ENCODE measurements at places on chromosomes 4 and X. TPM values are rescaled to one million over a fixed set of nuclear protein-coding genes. Genes with fewer than 3 reads are reported as not detected.

DNA sequence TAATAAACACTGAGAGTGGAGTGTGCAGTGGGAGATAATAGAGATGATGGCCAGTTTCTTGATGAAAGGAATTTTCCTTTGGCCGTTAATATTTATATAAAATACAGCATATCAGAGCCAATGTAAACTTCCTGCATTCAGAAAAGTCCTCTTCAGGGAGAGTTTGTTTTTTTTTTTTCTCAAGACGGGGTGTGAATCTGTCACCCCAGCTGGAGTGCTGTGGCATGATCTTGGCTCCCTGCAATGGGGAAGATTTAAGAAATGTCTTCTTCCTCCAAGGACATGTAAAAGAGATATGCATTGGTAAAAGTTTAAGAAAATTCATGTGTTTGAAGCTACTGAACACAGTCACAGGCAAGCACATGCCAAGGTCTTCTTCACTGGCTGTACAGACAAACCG, 25.4 kb upstream of the TBC1D9 start:
- no peaks in the 10 kb centered on the region for H3K4me1 ChIP-seq
- no peak overlapping the region for H3K27ac ChIP-seq
- H3K4me3 ChIP-seq: no peak overlapping the region
- peaks cover 3% of the 10 kb centered on the region for H3K27me3 ChIP-seq
- H3K36me3 ChIP-seq: no peaks in the 10 kb centered on the region
- DNase-seq: no peak

Gene PF4V1
- total RNA-seq: not detected

DNA sequence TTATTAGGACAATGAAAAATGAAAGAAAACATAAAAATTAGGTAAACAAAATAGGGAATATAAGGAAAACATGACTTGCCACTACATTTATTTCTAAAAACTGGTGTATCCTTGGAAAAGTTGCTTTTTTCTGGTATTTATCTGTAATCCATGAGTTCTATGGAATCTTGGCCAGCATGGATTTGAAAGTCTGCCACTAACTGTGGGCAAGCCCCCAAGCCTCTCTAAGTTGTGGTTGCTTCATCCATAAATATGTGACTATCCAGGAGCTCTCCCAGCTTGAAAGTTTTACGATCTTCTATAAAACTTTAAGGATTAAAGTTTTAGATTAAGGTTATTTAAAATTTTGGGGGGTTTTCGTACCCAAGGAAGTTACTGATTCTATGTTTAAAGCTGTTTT, 21.8 kb downstream of the RPS6KA3 start:
- H3K27me3 ChIP-seq: no peaks in the 10 kb centered on the region
- H3K4me1 ChIP-seq: no peaks in the 10 kb centered on the region
- H3K4me3 ChIP-seq: no peak overlapping the region
- H3K27ac ChIP-seq: no peak overlapping the region
- no peak for DNase-seq

DNA sequence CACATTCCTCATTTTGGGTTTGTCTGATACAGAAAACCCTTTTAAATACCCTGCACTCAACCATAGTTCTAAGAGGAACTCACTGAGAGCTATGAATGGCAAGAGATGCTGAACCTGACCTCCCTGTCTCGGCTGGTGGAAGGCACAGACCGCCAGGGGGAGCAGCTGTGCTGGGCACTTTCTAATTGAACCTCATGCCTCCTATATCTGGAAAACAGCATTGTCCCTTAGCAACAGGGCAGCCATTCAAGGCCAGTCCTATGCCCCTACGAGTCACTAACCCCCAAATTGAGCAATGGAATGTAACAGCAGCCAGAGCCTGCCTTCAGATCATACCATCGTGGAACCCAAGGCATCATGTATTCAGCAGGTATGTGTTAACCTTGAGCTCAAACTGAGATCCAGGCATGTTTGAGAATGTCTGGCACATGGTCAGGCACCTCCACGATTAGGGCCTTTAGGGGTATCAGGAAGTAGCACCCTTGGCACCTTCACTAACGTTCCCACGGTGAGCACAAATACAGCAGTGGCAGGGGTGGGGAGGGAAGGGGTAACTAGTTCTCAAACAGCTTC, 5.1 kb downstream of the USP27X start:
- H3K27ac ChIP-seq: no peak overlapping the region
- peak; percentile 59 for DNase-seq
- H3K36me3 ChIP-seq: peaks cover 12% of the 10 kb centered on the region
- H3K4me3 ChIP-seq: peak overlapping the region; percentile 82
- H3K4me1 ChIP-seq: peaks cover 21% of the 10 kb centered on the region

DNA sequence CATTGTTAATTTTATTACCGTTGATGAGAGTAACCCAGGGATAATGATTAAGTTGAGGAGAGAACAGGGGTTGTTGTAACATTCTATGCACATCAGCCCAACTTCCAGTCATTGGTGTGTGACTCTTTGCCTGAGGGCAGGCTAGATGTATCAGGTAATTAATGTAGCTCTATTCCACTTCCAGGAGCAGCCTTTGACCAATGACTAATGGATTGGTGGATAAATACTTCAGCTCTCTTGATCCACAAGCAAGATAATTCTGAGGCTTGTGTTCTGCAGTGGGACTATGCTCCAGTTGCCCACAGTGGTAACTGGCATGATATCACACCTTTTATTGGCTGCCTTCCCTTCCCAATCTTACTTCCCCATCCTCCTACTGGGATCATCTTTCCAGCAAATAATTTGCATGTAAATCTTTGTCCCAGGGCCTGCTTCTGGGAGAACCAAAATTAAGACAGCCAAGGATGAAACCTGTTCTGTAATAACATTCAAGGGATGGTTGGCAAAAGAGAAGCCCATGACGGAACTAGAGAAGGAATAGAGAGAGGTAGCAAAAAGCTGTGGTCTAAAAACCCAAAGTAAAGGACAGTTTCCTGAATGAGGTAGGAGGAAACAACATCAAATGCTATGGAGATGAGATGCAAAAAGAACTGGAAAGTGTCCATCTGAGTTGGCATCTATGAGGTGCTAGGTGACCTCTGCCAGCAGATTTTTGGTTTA, 241.4 kb upstream of the RPS6KA3 start:
- no peak for DNase-seq
- no peaks in the 10 kb centered on the region for H3K4me1 ChIP-seq
- H3K27ac ChIP-seq: no peak overlapping the region
- no peak overlapping the region for H3K4me3 ChIP-seq

Gene PABPC5
- 10.0 TPM for total RNA-seq

- no peaks in the 10 kb centered on the region for H3K36me3 ChIP-seq
- H3K4me1 ChIP-seq: no peaks in the 10 kb centered on the region
- H3K27ac ChIP-seq: no peak overlapping the region
Measured at GRCh38 chr4:79682161-79682560, 274.1 kb upstream of the GK2 start.

GRCh38 chrX:69214463-69214862, 49.2 kb upstream of the PJA1 start:
- H3K4me3 ChIP-seq: no peak overlapping the region
- H3K4me1 ChIP-seq: peaks cover 7% of the 10 kb centered on the region
- no peak for DNase-seq
- no peaks in the 10 kb centered on the region for H3K27me3 ChIP-seq

DNA sequence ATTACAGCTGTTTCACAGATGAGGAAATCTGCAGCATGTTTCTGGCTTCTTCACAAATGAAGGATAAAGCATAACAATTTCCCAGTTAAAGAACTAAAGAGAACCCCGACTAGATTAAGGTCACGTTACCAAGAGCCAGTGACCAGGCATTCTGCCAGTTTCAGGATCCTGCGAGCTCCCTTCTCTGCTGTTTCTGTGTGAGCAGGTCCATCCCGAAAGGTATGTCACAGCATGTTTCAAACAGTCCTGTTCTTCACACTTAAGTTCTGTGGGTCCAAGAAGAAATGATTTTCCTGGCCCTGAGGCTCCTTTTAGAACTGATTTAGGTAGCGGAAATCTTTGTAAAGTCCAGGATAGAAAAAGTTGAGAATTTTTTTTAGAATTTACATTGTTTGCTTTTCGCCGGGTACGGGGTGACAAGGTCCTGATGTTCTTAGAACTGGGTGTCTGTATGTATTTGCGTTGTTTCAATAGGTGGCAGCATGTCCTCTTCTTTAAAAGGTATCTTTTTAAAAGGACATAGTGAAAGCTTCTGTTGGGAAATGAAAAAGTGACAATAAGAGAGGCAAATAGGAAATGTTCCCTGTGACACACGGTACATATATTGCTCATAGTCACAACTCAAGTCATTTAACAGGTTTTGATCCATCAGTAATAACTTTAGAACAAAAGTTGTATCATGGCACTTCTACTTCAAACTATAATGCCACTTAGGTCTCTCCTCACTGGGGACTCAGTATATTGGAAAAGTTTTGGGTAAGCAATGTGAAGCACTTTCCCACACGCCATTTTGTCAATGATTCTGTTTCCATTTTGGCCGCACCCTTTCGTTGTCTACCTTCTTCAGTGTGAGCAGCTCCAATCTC, 18.4 kb downstream of the IL21 start:
- no peaks in the 10 kb centered on the region for H3K36me3 ChIP-seq
- no peaks in the 10 kb centered on the region for H3K4me1 ChIP-seq
- H3K27me3 ChIP-seq: no peaks in the 10 kb centered on the region
- DNase-seq: no peak
- H3K27ac ChIP-seq: no peak overlapping the region

- H3K27me3 ChIP-seq: no peaks in the 10 kb centered on the region
- no peak for DNase-seq
- H3K27ac ChIP-seq: no peak overlapping the region
- no peaks in the 10 kb centered on the region for H3K4me1 ChIP-seq
Measured at GRCh38 chr4:141028024-141028529, 105.2 kb downstream of the RNF150 start.

DNA sequence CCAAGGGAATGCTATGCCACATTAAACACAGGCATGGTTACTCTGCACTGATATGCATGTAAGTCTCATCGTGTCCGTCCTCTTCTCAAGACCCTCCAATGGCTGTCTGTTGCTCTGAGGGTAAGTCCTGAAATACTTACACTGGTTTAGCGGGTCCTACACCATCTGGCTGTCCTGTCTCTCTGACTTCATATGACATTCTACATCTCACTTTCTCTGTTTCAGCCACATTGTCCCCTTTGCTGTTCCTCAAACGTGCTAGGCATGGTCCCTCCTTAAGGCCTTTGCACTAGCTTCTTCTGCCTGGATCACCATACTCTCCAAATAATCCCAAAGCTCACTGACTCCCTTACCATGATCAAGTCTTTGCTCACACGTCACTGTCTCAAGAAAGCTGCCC, 131.4 kb downstream of the PALLD start:
- no peaks in the 10 kb centered on the region for H3K36me3 ChIP-seq
- peak overlapping the region; percentile 20 for H3K4me3 ChIP-seq
- no peak overlapping the region for H3K27ac ChIP-seq

DNA sequence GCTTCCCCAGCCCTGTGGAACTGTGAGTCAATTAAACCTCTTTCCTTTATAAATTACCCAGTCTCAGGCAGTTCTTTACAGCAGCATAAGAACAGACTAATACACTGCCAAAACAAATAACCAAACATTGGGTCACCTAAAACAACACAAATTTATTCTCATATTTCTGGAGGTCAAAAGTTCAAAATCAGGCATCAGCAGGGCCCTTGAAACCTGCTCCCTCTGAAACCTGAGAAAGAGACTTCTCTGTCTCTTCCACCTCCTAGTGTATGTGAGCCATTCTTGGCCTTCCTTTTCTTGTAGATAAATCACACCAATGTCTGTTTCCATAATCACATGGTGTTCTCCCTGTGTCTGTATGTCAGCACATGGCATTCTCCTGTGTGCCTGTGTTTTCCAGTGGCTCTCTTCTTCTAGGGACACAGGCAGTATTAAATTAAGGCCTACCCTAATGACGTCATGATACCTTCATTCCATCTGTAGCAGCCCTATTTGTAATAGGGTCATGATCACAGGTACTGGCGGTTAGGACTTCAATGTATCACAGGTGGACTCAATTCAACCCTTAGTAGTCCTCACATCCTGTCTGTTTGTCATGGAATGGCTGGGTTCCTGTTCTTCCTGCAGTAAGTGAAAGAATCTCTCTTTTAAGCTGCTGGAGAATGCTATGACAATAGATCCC, 147.3 kb upstream of the CLNK start:
- no peaks in the 10 kb centered on the region for H3K36me3 ChIP-seq
- peaks cover 4% of the 10 kb centered on the region for H3K4me1 ChIP-seq

- H3K4me1 ChIP-seq: peaks cover 30% of the 10 kb centered on the region
- no peak overlapping the region for H3K27ac ChIP-seq
- no peak overlapping the region for H3K4me3 ChIP-seq
- no peaks in the 10 kb centered on the region for H3K36me3 ChIP-seq
- no peak for DNase-seq
- H3K27me3 ChIP-seq: no peaks in the 10 kb centered on the region
Measured at GRCh38 chr4:4492161-4492847, 49.5 kb downstream of the STX18 start.

- peaks cover 36% of the 10 kb centered on the region for H3K4me1 ChIP-seq
- no peak overlapping the region for H3K27ac ChIP-seq
- no peak for DNase-seq
- no peaks in the 10 kb centered on the region for H3K27me3 ChIP-seq
- H3K36me3 ChIP-seq: peaks cover 3% of the 10 kb centered on the region
Measured at GRCh38 chr4:185564349-185564748, 29.0 kb upstream of the PDLIM3 start.

- H3K36me3 ChIP-seq: no peaks in the 10 kb centered on the region
- no peak for DNase-seq
Measured at GRCh38 chrX:32269866-32270265, 941.5 kb downstream of the DMD start.

Gene MSANTD1
- total RNA-seq: 1.2 TPM

Gene NOCT
- 14.1 TPM for total RNA-seq

- H3K4me1 ChIP-seq: no peaks in the 10 kb centered on the region
- H3K36me3 ChIP-seq: peaks cover 33% of the 10 kb centered on the region
- no peak overlapping the region for H3K4me3 ChIP-seq
- DNase-seq: no peak
Measured at GRCh38 chr4:24519649-24520048, 64.7 kb downstream of the DHX15 start.

DNA sequence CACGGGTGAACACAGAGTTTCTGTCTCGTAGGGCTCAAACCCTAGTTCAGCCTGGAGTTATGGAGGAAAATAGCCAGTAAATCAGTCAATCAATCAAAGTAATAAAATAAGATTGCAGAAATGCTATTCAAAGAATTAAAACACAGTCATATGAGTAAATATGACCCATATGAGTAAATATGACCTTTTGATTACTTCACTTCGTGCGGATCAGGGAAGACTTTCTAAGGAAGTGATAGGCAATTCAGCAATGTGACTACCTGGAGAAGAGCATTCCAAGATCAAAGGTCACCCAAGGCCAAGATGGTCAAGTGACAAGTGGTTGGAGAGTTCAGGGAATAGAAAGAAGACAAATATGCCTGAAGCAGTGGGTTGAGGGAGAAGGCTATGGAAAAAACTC, 722.6 kb downstream of the ADGRL3 start:
- H3K27me3 ChIP-seq: no peaks in the 10 kb centered on the region
- H3K36me3 ChIP-seq: peaks cover 3% of the 10 kb centered on the region
- no peak for DNase-seq
- H3K4me1 ChIP-seq: peaks cover 8% of the 10 kb centered on the region
- H3K4me3 ChIP-seq: no peak overlapping the region

Gene PCDH10
- 3.8 TPM for total RNA-seq

DNA sequence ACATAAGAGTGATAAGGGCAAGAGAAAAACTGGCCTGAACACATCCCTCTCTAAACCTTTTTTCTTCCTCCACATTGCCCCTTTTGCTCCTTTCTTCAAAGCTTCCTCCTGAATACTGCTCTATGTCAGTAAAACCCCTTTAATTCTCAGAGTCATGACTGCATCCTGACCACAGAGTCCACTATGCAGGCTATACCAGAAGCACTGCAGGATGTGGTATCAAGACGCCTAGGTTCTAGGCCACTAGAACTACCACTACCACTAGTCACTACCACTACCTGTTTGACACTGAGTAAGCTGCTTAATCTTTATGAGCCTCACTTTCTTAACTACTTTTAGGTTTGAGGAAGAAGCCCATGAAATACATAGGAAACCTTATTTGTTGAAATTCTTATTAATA, 38.7 kb downstream of the ARHGEF9 start:
- no peaks in the 10 kb centered on the region for H3K27me3 ChIP-seq
- no peak overlapping the region for H3K4me3 ChIP-seq
- H3K4me1 ChIP-seq: peaks cover 31% of the 10 kb centered on the region
- peaks cover 2% of the 10 kb centered on the region for H3K36me3 ChIP-seq
- no peak for DNase-seq

Measured in neural crest cell (in vitro differentiated cells).